GM12892 (cell line): ENCODE measurements at places on chromosomes 16 and 17.

GRCh38 chr17:6580625-6581024 lies 24.3 kb upstream of the PITPNM3 start:
- DNase-seq: no peak

- DNase-seq: no peak
Measured at GRCh38 chr16:63530974-63531373, 1494.7 kb upstream of the CDH8 start.

DNA sequence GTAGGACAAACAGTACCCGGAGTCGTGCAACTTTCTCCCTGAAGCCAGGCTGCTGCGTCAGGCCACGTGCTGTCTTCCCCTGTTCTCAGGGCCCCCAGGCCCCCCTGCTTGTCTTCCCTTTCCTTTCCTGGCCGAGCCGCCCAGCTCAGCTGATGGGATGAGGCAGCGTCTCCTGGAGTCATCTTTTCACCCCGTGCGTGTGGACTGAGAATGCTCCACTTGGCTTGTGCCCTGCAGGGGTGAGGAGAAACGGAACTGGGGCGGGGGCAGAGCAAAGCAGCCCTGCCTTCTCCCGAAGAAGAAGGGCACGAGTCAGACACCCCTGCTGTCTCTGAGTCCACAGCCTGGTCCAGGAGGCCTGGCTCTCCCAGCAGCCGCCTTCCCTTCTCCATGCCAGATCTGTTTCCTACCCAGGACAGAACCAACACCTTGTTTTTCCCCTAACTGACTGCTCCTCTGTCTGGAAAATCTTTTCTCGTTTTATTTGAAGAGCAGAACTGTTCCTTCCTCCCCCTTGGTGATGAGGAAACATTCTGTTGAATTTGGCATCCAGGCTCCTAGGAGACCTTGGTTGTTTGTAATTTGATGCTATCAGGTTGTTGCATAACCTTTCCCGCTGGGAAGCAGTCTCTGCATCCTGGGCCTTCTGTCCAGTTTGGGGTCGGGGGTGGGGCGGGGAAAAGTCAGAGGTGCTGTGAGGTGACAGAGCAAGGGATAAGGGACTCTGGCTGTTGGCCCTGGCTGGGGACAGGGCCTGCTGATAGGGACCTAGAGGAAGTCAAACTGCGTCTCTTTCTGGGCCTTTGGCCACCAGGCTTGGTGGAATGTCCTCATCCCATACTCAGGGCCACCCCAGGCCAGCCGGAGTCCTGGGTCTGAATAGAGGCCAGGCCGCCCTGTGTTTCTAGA lies 78.8 kb downstream of the WIPI1 start:
- no peak for DNase-seq

GRCh38 chr16:21698169-21699032 lies 34.6 kb downstream of the OTOA start:
- DNase-seq: no peak

GRCh38 chr16:49866595-49867071 lies 10.7 kb upstream of the ZNF423 start:
- no peak for DNase-seq

DNA sequence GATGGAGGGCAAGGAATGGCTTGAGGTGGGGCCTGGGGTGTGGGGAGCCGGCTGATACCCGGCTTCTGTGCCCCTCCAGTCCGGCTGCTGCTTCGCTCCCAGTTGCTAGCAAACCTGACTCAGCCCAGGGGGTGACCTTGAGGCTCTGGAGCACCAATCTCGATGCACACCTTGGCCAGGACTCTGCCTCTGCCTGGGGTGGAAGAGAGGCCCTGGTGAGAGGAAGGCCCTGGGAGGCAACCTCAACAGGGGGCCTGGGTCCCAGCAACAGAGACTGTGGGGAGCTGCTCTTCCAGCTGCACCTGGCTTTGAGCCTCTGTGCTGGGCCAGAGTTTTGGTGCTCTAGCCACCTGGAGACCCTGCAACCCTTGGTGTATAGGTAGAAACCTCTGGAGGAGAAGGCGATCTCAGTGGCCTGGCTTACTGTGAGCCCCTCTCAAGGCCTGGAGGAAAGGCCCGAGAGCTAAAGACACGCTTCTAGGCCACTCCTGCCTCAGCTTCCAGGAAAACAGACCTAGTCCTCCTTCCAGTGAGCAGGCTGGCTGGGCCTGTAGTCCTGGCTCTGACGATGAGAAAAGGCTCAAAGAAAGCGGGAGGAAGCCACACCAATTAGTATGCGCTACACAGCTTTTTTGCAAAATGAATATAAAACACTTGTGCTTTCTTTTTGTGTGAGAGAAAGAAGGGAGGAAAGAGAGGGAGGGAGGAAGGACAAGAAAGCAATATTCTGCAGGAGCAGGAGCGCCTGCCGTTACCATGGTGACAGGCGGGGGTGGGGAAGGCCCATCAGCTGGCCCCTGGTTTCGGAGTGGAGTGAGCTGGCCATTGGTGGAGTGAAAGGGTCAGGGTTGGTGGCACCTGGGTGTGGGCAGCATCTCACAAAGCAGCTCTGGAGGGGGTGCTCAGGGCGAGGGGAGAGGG lies 51.0 kb downstream of the VAC14 start:
- DNase-seq: no peak

DNA sequence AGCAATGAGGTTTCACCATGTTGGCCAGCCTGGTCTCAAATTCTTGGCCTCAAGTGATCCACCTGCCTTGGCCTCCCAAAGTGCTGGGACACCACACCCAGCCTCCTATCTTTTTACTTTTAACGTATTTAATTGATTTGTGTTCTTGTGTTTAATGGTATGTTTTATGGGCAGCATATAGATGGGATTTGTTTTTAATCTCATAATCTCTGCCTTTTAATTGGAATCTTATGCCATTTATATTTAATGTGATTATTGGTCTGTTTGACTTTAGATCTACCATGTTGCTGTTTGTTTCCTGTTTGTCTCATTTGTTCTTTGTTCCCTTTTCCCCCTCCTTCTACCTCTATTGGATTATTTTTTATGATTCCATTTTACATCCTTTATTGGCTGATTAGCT lies 12.2 kb downstream of the SLC26A11 start:
- DNase-seq: no peak

DNA sequence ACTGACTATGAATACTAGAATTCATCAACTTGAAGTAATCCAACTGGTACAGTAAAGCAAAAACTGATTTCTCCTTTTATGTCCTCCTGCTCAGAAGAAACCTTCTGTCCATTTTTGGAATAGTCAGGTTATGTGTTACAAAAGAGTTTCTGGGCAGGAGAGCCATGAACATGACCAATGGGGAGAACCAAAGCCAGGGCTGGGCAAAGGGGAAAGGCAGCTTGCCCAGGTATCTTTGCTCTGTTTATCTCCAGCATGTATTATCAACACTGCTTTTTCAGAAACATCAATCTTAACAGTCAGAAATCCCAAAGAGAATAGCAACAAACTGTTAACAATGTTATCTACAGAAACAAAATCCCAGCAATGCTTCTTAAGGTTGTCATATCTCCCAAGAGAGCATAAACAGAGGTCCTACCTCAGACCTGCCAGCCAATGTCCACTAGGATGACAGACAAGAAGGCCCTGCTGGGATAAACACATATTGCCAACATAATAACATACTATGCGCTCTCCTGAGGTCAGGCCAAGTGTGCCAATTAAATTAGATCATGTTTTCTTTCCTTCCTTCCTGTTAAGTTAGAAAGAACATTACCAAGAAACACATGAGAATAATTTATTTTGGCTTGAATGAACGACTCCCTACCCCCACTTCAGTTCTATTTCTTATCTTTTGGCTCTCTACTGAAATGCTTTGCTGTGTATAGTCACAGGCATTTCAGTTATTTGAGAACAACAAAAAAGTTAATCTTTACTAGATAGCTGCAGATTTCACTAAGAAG lies 28.0 kb downstream of the BLMH start:
- no peak for DNase-seq

- no peak for DNase-seq
Measured at GRCh38 chr16:73202161-73202729, 154.3 kb upstream of the ZFHX3 start.

GRCh38 chr16:84885342-84885910 lies 65.6 kb downstream of the CRISPLD2 start:
- DNase-seq: no peak

- DNase-seq: no peak
Measured at GRCh38 chr17:81070541-81071246, 35.7 kb downstream of the BAIAP2 start.

GRCh38 chr16:695355-696089 lies 5.3 kb upstream of the WDR24 start:
- peak; percentile 80 for DNase-seq

DNA sequence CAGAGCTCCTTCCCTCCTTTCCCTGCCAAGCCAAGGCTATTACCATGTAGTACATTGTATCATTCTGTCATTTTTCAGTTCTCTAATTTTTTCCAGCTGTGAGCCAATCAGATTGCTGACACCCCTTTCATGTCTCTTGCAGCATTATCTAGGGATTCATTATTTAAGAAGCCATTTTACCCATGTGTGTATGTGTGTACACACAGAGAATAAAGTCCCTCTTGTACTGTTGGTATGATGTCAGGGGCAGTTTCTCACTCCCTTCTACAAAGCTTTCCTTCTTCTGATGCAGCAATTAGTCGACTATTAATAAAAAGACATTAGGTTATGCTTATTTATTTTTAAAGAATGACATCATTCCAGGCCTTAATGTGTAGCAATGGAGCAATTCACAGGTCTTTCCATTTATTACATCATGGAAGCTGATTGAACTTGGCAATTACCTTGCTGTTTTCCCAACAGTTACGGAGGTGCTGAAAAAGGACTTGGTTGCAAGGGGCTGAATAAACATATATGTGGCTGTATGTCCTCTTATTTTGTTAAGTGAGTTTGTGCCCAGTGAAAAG lies 159.4 kb upstream of the HS3ST3A1 start:
- DNase-seq: no peak

DNA sequence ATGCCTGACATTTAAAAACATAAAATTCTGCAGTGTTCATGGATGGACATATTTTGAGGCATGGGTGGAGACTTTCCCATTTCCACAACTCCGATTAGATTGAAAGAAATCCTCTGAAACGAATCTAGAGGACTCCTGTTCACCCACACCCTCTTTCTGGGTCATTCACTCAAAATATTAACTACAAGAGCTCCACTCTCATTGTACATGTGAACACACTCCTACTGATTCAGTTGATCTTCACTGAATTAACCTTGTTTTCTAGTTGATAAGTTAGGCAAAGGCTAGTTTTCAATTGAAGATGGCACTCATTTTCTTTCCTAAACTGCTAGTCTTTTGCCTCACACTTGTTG lies 44.1 kb downstream of the GRB7 start:
- no peak for DNase-seq
